ENCODE measurements at places on chromosomes 6 and 20. TPM values are rescaled to one million over a fixed set of nuclear protein-coding genes. Genes with fewer than 3 reads are reported as not detected.

DNA sequence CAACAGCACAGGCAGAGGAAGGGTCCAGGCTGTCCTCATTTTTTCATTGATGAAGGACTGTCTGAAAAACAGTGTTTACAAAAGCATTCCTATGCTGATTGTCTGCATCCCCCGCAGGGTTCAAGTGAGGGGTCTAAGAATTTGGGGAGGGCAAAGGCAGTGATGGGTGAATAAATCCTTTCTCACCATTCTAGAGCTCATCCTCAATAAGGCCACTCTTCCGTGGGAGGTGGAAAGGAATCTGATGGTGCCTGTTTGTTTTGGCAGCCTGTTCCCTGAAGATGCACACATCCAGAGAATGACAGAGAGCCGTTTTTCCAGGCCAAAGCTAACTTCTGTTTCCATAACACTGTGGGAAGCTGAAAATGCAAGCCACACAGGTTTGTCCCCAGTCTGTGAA, 164.5 kb downstream of the MOXD1 start:
- no peak for DNase-seq
- H3K27me3 ChIP-seq = no peaks in the 10 kb centered on the region
- H3K4me1 ChIP-seq = no peaks in the 10 kb centered on the region

DNA sequence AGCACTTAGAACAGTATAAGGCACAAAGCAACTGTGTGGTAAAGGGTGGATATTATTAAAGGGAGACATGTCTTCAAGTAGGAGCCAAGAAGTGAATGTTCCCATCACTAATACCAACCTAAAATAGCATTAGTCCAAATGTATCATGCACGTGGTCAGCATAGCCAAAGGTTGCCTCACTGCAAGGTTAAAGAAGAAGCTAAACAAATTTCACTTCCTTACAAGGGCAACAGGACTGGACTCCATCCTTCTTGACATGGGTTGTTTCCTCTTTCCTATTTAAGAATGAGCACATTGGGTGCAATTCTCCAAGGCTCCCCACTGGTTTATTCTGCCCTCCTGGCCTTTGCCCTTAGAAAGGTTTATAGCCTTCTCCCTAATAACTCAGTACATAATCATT, 186.7 kb downstream of the PHACTR1 start:
- no peak for DNase-seq
- H3K36me3 ChIP-seq = no peaks in the 10 kb centered on the region
- no peak overlapping the region for H3K4me3 ChIP-seq
- H3K27ac ChIP-seq = no peak overlapping the region
- no peaks in the 10 kb centered on the region for H3K4me1 ChIP-seq

GRCh38 chr6:40722553-40723258, 135.5 kb upstream of the LRFN2 start:
- no peak overlapping the region for H3K27ac ChIP-seq
- H3K27me3 ChIP-seq = no peaks in the 10 kb centered on the region
- H3K4me1 ChIP-seq = peaks cover 4% of the 10 kb centered on the region
- H3K4me3 ChIP-seq = no peak overlapping the region
- no peaks in the 10 kb centered on the region for H3K36me3 ChIP-seq
- DNase-seq = no peak

DNA sequence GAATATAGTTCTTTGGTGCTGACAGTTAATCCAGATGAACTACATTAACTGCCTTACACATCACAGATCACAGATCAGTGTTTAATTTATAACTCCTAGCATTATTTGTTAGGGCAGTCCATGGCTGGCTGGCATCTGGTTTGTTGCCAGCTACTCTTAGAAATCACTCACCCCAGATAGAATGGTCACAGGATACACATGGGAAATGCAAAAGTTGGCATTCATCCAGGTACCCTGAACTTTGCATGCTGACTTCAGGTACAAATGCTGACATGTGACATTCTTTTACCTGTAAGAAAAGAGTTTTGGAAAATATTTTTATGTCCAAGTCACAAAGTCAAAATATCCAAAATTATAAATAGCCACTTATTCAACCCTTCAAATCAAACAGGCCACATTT, 20.2 kb downstream of the FBXL4 start:
- H3K4me3 ChIP-seq = no peak overlapping the region
- H3K36me3 ChIP-seq = peaks cover 12% of the 10 kb centered on the region
- no peaks in the 10 kb centered on the region for H3K27me3 ChIP-seq
- H3K27ac ChIP-seq = no peak overlapping the region

- no peaks in the 10 kb centered on the region for H3K36me3 ChIP-seq
These were observed 107.3 kb downstream of the GMPR start for GRCh38 chr6:16345449-16346330.

DNA sequence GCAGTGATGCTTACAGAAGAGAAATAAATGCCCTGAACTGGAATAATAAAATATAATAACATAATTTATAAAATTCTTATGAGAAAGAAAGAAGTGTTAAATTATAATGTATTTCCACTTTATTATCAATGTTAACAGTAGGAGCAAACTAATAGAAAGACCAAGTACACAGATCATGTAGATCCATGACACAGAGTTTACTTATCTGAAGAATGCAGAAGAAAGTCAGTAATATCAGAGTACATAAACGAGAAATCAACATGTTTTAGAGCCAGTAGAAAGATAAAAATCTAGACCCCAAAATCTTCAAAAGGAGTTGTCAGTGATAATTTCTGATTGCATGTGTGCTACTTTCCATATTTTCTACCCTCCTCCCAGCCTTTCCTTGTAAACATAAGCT, 334.8 kb upstream of the MANEA start:
- no peak overlapping the region for H3K27ac ChIP-seq
- no peaks in the 10 kb centered on the region for H3K27me3 ChIP-seq

- no peak overlapping the region for H3K27ac ChIP-seq
- DNase-seq = no peak
- no peaks in the 10 kb centered on the region for H3K27me3 ChIP-seq
- no peaks in the 10 kb centered on the region for H3K4me1 ChIP-seq
- H3K36me3 ChIP-seq = no peaks in the 10 kb centered on the region
These were observed 33.8 kb downstream of the CD40 start for GRCh38 chr20:46151936-46152335.

DNA sequence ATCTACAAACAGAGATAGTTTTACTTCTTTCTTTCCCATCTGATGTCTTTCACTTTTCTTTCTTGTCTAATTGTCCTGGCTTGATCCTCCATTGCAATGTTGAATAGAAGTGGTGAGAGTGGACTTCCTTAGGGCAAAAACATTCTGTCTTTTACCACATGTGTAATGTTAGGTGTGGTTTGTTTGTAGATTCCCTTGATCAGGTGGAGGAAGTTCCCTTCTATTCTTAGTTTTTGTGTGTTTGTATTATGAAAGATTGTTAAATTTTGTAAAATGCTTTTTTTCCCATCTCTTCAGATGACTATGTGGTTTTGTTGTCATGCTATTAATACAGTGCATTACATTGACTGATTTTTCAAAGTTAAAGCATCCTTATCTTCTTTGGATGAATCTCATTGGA, 41.6 kb upstream of the DUSP22 start:
- H3K36me3 ChIP-seq = no peaks in the 10 kb centered on the region
- H3K4me1 ChIP-seq = no peaks in the 10 kb centered on the region
- H3K4me3 ChIP-seq = no peak overlapping the region

DNA sequence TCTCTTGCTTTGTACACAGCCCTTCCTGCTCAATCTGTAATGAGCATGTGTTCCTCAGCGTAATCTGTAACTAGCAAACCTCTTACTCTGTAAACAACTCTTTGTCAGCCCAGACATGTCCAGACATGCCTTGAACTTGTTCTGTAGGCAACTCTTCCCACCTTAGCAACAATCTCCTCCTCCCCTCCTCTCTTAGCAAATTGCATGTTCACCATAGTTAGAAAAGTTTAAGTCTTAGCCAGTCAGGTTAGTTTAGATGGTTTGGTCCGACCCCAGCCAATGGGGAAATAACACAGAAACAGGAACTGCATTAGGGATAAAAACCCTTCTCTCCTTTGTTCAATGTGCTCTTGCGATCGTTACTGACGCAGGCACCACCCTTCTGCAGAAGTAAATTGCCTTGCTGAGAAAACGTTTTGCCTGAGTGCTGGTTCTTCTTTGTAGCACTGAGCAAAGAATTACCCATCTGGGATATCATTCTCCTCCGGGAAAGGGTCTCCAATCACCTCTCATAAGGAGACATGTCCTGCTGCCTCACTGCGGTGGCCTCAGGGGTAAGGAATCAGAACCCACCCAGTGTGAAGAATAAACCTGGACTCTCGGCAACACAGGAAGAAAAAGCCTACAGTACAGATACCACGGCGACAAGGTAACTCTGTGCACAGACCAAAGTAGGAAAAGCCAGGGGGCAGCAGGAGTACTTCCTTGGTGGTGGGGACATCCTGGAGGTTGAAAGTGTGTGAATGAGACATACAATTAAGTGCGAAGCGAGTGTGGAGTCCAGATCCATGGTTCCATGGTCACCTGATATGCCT, 26.2 kb downstream of the PLN start:
- no peak for DNase-seq
- no peak overlapping the region for H3K27ac ChIP-seq
- no peaks in the 10 kb centered on the region for H3K27me3 ChIP-seq
- H3K4me1 ChIP-seq = no peaks in the 10 kb centered on the region
- no peak overlapping the region for H3K4me3 ChIP-seq

- no peaks in the 10 kb centered on the region for H3K4me1 ChIP-seq
- H3K27ac ChIP-seq = no peak overlapping the region
- H3K4me3 ChIP-seq = no peak overlapping the region
- no peak for DNase-seq
- no peaks in the 10 kb centered on the region for H3K36me3 ChIP-seq
These were observed 124.0 kb downstream of the LAMA2 start for GRCh38 chr6:129006724-129007514.

GRCh38 chr6:135627092-135627715, 129.7 kb upstream of the AHI1 start:
- DNase-seq = no peak
- H3K4me3 ChIP-seq = no peak overlapping the region
- no peaks in the 10 kb centered on the region for H3K36me3 ChIP-seq
- no peaks in the 10 kb centered on the region for H3K4me1 ChIP-seq

GRCh38 chr6:2503816-2504494, 246.8 kb downstream of the MYLK4 start:
- no peaks in the 10 kb centered on the region for H3K27me3 ChIP-seq
- no peak for DNase-seq
- H3K27ac ChIP-seq = no peak overlapping the region
- H3K4me3 ChIP-seq = no peak overlapping the region
- H3K4me1 ChIP-seq = no peaks in the 10 kb centered on the region

GRCh38 chr6:56644366-56644765, 1.7 kb upstream of the DST start:
- no peaks in the 10 kb centered on the region for H3K27me3 ChIP-seq
- no peak for DNase-seq
- H3K4me1 ChIP-seq = no peaks in the 10 kb centered on the region

DNA sequence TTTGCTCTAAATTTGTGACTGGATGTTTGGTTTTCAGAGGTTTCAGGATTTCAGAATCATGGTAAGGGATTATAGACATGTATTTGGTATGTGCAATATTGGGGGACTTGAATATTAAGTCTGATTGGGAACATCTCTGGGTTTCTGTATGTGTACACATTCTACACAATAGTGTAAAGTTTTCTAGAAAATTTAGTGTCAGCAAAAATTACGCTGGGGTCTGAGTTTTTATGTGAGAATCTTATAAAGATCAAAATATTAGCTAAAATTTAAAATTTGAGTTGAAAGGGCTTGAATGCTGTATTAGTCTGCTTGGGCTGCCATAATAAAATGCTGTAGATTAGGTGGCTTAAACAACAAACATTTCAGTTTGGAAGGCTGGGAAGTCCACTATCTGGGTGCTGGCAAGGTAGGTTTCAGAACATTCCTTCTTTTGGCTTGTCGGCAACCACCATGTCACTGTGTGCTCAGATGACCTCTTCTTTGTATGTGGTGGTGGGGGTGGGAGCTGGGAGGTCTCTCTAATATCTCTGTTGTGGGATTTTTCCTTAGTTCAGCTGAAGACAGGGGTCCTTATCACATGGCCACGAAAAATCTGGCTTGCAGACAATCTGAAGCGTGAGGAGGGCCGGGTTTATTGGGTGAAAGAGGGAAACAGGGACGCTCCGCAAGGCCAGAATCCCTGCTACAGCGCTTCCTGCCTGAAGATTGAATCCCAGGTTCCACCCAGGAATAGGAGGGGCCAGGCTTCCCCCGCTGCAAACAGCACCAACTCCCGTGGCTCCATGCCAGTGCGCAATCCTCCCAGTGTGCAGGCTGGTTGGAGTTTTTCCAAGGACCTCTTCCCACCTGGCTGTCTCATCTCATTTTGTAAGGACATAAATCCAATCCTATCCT, 299.7 kb downstream of the PLCB1 start:
- no peaks in the 10 kb centered on the region for H3K4me1 ChIP-seq
- DNase-seq = no peak

DNA sequence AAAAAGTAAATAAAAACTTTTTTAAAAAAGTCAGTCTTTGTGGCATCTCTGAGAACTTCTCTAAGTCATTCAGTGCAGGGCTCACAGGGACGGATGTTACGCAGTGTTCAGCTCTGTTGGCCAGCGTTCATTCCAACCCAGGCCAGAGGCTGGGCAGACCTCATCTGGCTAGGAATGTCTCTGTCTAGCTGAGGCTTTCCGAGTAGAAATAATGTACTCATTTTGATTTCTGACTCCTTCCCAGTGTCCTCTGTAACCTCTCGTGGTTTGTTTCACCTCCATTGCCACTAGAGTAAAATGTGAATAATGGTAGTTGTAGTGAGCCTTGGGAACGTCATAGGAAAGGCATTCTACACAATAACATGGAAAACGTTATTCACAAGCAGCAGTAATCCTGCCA, 135.1 kb downstream of the TMEM242 start:
- no peak for DNase-seq
- H3K36me3 ChIP-seq = peaks cover 79% of the 10 kb centered on the region
- H3K27me3 ChIP-seq = no peaks in the 10 kb centered on the region
- no peak overlapping the region for H3K4me3 ChIP-seq
- no peak overlapping the region for H3K27ac ChIP-seq

DNA sequence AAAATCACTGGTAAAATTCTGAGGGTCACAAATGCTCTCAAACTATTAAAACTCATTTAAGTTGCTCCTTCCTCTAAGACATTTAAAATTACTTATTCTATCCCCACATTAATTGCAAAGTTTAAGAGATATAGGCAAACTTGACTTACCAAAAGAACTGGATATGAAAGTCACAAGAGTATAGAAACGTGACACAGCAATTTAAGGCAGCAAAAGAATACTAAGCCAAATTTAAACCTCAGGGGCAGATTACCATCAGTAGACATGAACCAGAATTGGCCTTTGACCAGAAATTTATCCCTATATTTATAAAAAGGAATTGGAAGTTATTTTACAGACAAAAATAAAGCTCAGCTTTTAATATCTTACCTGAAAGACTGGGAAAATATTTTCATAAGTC, 56.0 kb downstream of the MAP3K7 start:
- H3K27me3 ChIP-seq = no peaks in the 10 kb centered on the region
- no peak overlapping the region for H3K4me3 ChIP-seq
- no peak overlapping the region for H3K27ac ChIP-seq
- no peaks in the 10 kb centered on the region for H3K4me1 ChIP-seq

The ACSS1 gene
- total RNA-seq = 22.2 TPM

The CRISP3 gene
- 1.1 TPM for total RNA-seq

The MICB gene
- 9.5 TPM for total RNA-seq

The ZSCAN23 gene
- 2.3 TPM for total RNA-seq
